ENCODE measurements at places on chromosomes 11 and 22.

- peak; percentile 61 for DNase-seq
Observed at GRCh38 chr11:35598254-35599125, 19.8 kb upstream of the FJX1 start.

GRCh38 chr11:126468102-126468521 lies 112.6 kb downstream of the ST3GAL4 start:
- peak; percentile 83 for DNase-seq

DNA sequence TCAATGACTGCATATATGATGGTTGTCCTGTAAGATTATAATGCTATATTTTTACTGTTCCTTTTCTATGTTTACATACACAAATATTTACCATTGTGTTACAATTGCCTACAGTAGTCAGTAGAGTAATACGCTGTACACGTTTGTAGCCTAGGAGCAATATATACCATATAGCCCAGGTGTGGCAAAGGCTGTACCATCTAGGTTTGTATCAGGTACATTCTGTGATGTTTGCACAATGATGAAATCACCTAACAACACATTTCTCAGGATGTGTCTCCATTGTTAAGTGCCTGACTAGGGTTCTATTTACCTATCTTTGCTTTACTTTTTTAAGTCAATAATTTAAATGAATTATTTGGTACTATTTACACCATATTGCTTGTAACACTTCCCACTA lies 21.9 kb downstream of the PRR5L start:
- no peak for DNase-seq

- no peak for DNase-seq
Observed at GRCh38 chr11:77088236-77089003, 14.2 kb upstream of the OMP start.

DNA sequence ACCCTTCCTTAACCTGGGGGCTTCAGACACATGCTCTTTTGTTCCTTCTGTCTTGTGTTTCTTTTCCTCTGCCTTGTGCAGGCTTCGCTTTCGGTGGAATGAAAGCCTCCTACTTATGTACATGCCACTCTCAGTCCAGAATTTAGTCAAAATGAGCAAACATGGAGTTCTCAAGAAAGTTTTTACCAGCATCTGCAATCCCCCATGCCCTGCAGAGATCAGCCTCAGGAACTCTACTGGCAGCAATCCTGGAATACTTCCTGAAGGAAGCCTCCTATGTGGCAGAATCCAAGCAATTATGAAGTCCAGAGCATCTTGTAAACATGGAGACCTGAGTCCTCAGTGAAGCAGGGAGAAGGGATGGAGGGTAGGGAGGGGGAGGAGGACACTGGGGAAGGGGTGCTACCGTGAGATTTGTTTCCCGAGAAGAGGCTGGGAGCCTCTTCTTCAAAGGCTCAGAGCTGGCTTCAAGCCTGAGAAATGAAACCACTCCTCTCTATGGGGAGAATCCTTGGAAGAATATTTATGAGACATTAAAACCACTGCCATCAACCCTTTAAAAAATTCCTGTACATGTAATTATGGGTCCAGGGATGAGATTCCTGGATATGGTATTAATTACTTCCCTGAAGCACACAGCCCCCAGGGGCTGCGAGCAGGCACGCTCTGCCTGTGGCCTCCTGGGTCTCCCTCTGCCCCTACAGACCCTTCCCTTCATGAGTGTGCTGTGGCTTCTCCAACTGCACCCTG lies 58.4 kb downstream of the TENM4 start:
- no peak for DNase-seq

DNA sequence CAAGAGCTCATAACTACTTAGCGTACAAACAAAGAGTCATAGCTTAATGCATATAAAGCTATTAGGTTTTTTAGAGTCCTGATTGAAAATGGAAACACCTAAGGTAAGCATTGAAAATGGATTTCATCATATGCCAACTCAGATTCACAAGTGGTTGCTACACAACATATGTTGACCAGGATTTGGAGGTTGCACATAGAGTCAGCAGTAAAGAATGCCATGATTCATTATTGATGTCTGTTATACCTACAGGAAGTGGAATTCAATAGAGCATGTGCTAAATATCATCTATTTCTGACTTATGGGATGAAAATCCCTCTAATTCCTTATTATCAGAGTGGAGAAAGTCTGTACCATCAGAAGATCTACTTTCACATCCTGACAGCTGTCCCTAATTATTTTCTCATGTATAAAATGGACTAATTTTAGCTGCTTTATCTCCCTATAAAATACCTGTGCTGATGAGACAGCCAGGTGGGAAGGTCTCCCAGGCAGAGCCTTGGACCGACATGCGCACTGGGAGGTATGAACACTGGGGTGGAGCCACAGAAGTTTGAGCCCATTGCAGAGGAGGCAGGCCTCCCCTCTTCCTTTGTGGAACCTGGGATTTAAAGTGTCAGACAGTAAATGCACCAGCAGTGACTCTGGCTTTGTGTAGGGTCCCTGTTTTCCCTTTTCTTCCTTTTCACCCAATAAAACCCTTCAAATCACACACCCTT lies 204.2 kb downstream of the AASDHPPT start:
- peak; percentile 78 for DNase-seq

GRCh38 chr11:57483562-57483918 lies 23.2 kb downstream of the RTN4RL2 start:
- DNase-seq, result no peak

- no peak for DNase-seq
Observed at GRCh38 chr11:115642660-115643059, 138.4 kb upstream of the CADM1 start.

DNA sequence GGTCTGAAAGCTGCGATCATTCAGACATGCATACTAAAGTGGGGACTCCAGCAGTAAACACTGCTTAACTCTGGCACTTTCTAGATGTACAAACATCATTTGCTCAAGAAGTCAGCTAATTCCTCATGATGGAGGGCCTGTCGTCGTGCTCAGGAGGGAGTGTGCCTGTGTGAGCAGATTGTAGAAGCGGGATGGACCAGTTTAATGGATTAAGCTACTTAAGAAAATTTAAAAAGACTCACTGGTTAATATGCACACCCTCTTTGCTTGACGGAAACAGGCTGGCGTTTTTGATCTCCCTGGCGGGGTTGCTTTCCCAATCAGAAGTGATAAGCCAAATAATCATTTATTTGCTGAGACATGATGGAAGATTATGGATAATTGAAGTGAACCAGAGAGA lies 79.0 kb downstream of the LDLRAD3 start:
- DNase-seq, result no peak

GRCh38 chr22:38841211-38841610 lies 2.6 kb downstream of the NPTXR start:
- DNase-seq, result no peak

DNA sequence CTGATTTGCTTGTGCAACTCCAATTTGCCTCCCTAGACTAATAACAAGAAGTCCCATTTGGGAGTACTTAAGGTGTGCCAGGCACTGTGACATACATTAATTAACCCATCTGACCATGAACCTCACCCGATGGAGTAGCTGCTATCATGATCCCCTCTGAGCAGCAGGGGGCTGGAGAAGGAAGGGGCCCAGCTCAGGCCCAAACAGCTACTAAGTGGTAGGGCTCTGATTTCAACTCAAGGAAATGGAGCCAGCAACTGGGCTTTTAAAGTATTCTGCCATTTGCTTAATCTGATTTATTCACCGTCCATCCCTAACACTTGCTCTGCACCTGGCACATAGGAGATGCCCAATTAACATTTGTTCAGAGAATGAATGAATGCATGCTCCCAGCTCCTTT lies 1.2 kb downstream of the CRYBB1 start:
- DNase-seq, result no peak

- DNase-seq, result peak; percentile 63
Observed at GRCh38 chr22:43919106-43919973, 4.3 kb upstream of the PNPLA3 start.

- DNase-seq, result no peak
Observed at GRCh38 chr11:44595964-44596381, 30.5 kb downstream of the CD82 start.

DNA sequence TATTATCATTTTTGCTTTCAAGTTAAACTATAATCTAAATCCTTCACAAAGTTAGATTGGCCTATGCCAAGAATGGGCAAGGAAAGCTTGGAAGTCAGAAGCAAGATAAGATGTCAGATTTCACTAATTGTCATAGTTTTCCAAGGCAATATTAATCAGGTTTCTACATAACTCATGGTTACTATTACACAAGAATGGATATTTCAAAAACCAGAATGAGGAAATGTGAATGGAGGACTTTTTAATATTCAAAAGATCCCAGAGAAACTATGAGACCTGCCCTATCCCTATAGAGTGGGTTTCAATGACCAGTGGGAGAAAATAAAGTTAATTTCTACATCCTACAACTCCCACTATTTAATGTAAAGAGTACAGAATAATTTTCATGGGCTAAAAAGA lies 203.2 kb downstream of the CASP12 start:
- no peak for DNase-seq

GRCh38 chr11:10568486-10568941 lies at the start of gene LYVE1:
TSS of gene LYVE1 (minus strand) at chr11:10568665. CDS start at chr11:10568532, 133 bp downstream.
- DNase-seq, result no peak

- no peak for DNase-seq
Observed at GRCh38 chr11:62482753-62483152, 63.9 kb downstream of the AHNAK start.

GRCh38 chr11:109892321-109892794 lies 200.8 kb upstream of the ZC3H12C start:
- peak; percentile 2 for DNase-seq

GRCh38 chr22:50032109-50032871 lies 19.7 kb upstream of the IL17REL start:
- DNase-seq, result no peak

- DNase-seq, result no peak
Observed at GRCh38 chr22:24429411-24430365, 2.3 kb downstream of the ADORA2A start.

GRCh38 chr11:16169956-16170847 lies 186.1 kb downstream of the SOX6 start:
- peak; percentile 40 for DNase-seq

- DNase-seq, result peak; percentile 94
Observed at GRCh38 chr11:15793043-15793996, 563.0 kb downstream of the SOX6 start.

- no peak for DNase-seq
Observed at GRCh38 chr22:31618471-31619176, 43.4 kb downstream of the PISD start.

DNA sequence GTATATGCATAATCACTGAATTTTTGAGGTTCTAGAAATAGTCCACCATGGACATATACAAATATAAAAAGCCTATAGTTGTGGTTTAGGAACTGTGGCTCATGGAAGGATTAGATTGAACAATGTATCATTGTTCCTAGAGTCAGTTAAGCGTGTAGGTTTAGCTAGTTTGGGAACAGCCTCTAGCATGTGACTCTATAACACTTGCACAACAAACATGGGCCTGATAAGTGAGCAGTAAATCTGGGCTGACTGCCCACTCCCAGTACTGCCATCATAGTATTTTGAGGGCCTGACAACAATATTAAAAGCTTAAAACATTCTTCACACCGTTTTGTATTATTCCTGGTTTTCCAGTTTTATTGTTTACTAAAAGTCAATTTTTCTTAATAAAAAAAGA lies 47.0 kb downstream of the YAP1 start:
- peak; percentile 46 for DNase-seq

- DNase-seq, result peak; percentile 64
Observed at GRCh38 chr11:4480577-4481239, 1.7 kb upstream of the OR52K1 start.

- no peak for DNase-seq
Observed at GRCh38 chr11:26149585-26149984, 182.3 kb upstream of the ANO3 start.

- peak; percentile 17 for DNase-seq
Observed at GRCh38 chr11:117818041-117818873, 6.3 kb downstream of the FXYD2 start.

- DNase-seq, result no peak
Observed at GRCh38 chr11:1592628-1593027, 5.5 kb downstream of the KRTAP5-2 start.

DNA sequence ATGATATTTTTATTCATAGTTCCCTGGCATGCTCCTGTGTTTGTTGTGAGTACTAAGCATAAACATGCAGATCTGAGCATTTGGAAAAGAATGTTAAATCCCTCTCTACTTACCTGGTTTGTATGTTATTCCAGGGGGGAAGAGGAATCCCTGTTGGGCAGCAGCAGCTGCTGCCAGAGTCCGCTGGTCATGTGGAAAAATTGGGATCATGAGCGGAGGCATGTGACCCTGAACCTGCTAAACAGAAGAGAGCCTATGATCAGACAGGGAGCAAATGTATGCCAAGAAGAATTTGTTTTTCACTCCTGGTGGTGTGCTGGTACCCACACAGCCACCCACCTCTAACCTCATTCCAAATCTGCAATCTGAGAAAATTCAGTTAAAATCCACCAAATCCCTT lies 244.7 kb downstream of the SOX6 start:
- DNase-seq, result no peak

- DNase-seq, result no peak
Observed at GRCh38 chr22:26143806-26144325, 25.4 kb upstream of the SEZ6L start.

DNA sequence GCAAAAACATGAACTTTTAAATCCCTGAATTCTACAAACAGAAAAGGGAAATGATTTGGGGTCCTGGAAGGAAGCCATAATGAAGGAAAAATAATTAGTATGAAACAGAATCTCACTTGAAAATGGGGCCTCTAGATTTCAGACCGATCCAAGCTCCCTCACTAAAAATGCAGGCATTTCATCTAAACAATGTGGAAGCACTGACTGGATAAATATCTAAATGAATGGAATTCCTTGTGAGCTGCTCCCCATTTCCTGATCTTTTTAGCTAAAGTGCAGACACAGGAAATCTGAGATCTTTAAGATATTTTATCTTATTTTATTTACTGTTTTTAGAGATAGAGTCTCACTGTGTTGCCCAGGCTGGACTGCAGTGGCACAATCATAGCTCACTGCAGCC lies 1255.8 kb downstream of the LRRC4C start:
- no peak for DNase-seq

DNA sequence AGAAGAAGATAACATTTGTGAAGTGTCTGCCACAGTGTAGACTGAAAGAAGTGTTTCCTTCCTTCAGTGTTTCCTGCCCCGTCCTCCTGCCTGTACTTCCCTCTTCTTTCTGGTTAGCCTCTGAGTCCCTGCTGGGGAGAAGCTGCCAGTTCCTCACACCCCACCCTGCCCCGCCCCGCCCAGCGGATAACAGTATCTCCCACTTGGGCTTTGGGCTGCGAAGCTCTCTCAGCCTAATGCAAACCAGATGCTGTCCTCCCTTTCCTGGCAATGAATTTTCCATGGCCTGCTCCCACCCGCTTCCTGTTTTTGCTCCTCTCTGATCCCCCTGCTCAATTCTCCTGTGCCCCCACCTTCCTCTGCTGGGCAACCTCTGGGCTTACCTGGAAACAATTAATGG lies 5.2 kb upstream of the RAB3IL1 start:
- DNase-seq, result peak; percentile 88

GRCh38 chr11:110032259-110032658 lies 60.9 kb upstream of the ZC3H12C start:
- no peak for DNase-seq

Measured in fibroblast of skin of back (primary cell).